ENCODE measurements at places on chromosomes 2 and 18.

- DNase-seq = no peak
Measured at GRCh38 chr2:188306271-188306670, 14.6 kb downstream of the GULP1 start.

- DNase-seq = no peak
Measured at GRCh38 chr18:9825571-9826073, 60.2 kb upstream of the TXNDC2 start.

DNA sequence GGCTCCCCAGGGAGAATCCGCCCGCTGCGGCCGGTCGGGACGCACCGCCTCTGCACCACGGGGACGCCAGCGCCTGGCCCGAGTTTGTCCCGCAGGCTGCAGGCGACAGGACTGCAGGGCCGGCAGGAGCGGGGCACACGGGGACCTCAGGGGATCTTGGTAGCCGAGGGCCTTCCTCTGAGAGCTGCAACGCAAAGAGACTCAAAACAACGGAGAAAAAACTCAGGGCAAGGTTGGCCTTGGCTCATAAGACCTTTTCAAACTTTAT lies 79.7 kb downstream of the ARHGEF4 start:
- no peak for DNase-seq

DNA sequence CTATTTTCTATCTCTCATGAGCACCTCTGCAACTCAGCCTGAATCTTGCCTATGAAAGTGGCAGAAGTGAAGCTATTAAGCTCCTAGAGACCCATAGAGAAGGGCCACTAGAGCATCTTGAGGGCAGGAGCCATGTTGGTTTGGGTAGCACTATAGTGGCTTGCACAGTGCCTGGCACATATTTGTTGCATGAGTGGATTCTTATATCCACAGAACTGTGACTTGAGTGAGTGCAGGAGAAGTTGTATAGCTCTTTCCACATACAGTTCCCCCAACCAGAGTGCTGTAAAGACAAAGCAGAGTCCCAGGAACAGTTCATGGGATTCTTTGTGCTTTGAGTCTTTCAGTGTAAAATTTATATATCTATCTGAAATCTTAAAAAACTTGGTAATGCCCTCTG lies 205.5 kb upstream of the FOSL2 start:
- no peak for DNase-seq

DNA sequence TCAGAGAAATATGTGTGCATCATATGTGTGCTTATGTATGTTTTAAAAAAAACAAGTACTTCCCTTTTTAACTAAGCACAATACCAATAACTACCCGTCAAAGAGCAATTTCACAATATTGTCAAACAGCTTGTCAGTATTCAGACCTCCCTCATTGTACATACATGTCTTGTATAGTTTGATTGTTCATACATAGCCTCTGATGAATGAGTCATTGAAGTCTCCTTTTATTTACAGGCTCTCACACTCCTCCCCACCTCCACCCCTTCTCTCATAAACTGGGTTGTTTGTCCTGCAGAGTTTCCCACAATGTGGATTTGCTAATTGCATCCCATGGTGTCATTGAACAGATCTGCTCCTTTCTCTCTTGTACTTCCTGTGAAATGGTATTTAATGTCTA lies 132.8 kb upstream of the L3MBTL4 start:
- no peak for DNase-seq

- no peak for DNase-seq
Measured at GRCh38 chr18:21047126-21047525, 64.5 kb downstream of the ROCK1 start.

- no peak for DNase-seq
Measured at GRCh38 chr2:63977904-63978303, 41.3 kb downstream of the VPS54 start.

GRCh38 chr2:98085649-98086048 lies 1.3 kb upstream of the VWA3B start:
- no peak for DNase-seq

DNA sequence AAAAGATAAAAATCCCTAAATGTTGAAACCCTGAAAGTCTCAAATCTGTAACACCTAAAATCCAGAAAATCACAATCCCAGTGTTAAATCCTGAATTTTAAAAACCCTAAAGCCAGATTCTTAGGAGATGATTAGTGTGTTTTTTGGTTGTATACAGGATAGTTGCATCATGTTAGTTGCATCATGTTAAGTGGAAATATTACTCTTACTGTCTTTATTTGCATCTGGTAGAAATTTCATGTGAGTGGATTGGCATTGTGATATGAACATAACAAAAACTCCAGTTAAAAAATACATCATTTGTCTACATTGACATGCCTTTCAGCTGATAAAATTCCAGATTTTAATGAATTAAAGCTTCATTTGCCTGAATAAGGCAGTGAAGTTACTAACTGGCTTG lies 683.1 kb upstream of the ACVR2A start:
- DNase-seq = no peak

DNA sequence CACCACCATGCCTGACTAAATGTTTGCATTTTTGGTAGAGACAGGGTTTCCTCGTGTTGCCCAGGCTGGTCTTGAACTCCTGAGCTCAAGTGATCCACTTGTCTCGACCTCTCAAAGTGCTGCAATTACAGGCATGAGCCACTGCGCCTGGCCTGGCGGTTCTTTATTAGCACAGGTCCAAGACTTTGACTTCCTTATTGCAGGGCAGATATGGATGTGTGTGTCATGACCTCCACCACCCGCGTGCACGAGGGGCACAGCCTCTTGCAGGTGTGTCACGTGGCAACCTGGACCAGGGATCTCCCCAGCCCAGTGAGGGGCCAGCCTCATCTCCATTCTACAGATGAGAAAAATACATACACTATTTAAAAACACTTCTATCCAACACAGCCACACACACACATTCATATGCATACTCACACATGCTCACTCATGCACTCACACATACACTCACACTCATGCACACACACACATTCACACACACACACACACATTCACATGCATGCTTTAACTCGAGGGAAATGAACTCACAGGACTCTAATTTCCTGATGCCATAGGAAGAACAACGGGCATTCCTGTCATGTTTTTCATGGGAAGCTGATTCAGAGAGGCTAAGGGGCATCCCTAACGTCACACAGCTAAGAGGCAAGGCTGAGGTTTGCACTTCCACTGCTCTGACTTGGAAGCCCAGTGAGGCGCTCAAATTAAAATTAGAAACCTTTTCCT lies 38.8 kb downstream of the RRM2 start:
- no peak for DNase-seq

DNA sequence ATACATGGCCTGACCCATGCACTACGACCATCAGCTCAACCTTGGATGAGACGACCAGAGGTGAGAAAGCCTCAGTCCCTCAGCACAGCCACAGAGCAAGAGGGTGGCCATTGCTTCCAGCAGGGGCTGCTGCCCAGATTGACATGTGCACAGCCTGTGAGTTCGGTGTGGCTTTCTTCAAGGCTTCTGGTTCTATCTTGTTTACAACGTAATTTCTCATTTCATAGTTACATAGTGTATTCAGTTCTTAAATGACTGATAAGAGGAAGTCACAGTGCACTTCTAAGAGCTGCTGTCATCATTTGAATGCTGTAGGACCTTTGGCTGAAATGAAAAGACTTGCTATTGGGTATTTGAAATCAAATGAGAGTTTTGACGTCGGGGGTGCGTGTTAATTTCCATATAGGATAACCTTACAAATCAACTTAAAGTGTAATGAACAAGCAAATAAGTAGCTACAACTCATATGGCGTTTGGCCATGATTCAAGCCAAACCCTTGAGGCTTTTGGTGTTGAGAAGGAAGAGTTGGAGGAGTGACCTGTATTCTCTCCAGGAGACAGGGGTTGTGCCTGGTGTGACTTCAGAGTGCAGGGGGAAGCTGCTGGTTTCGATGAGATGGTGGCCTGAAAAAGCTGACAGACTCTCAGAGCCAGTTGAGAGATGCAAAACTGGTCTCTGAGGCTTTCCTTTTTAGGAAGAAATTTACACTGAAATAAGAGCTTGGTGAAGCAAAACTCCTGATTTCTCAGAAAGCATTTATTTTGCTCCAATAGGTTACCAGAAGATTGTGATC lies 51.0 kb downstream of the TSHZ1 start:
- no peak for DNase-seq

DNA sequence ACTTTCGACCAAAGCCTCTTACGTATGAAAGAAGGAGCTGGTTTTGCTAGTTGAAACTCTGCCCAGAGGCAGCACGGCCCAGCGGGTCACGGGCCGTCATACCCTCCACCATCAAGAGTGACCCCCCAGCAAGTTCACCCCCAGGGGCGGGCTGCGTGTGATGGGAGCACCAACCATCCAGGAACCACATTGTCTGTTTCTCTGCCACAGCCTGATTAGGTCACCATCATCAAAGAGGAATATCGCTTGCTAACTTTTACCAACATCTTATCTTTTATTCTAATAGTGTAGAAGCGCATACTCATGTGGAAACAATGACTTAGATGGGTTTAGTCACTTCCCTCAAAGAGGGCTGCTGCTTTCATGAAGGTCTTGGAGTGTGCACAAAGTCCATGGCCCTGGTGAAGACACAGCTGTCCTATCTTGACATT lies 116.6 kb upstream of the SMIM21 start:
- DNase-seq = no peak

GRCh38 chr2:118309946-118310680 lies 221.8 kb downstream of the INSIG2 start:
- DNase-seq = no peak

DNA sequence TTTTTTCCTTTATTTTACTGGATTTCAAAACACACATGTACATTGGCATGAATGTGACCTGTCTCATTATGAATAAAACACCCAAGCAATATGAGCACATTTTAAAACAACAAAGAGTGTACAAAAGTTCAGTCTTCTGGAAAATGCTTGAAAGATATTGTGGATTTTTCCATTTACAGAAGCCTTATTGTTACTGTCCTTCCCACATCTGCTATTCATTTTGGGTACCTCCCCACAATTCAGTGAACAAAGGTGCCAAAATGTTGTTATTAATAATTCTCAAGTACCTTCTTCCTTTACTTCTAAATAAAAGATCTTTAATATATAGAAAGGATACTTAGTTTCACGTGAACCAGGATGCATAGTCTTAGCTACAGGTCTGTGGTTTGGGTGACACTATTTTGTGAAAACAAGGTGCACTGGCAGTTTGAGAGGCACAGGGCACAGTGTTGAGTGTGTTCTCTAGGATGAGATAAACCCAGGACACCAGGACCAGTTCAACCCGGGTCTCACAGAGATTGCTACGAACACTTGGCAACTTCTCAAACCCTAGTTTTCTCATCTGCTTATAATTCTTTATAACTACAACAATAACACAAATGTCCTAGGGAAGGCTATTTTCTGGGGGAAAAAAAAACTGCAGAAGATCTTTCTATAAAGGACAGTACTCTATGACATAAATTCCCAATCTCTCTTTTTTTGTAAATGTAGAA lies 84.5 kb upstream of the GALNT5 start:
- no peak for DNase-seq

DNA sequence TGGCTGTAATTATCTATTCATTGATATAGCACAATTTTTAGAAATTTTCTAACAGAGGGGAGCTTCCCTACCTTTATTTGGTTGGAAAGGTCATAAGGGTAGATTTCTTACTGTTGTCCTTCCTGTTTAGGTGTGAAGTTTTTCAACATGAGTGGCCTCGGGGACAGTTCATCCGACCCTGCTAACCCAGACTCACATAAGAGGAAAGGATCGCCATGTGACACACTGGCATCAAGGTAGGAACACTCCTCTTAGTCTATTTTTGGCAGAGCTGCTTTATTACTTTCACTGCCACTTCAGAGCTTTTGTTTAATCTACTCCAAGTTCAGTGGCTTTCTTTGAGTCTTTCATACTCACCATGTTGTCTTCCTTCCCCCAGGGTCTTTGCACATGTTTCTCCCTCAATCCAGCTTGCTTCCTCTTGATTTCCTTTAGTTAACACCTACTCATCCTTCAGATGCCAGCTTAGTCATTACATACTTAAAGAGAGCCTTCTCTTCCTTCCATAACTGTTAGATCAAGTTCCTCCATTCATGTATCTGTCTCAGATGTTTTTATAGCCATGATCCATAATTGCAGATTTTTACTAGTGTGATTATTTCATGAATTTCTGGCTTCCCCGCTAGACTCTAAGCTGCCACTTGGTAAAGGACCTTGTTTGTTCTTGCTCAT lies 134.5 kb downstream of the PTRHD1 start:
- DNase-seq = no peak

DNA sequence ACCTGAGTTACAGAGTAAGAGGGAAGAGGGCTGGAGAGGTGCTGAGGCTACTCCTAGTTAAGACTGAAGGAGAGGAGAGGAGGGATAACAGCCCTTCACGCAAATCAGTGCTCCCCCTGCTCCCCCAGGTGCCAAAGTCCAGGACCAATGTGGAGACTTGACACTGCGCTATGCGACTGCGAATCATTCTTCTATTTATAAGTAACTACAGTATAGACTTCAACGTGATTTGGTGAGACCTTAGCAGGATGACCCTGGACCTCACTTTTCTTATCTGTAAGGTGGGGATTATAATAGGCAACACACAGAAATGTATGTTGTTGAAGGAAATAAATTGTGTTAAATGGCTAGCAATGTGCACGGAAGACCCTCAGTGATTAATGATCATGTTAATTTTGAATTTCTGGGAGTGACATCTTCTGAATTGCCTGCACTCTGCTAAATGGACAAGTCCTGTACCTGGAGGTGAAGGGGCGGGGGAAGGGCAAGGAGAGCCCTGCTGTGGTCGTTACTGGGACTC lies 11.0 kb downstream of the EN1 start:
- DNase-seq = no peak

GRCh38 chr2:167127135-167127534 lies 238.9 kb downstream of the XIRP2 start:
- no peak for DNase-seq

- no peak for DNase-seq
Measured at GRCh38 chr2:33810046-33810835, 211.1 kb upstream of the FAM98A start.

GRCh38 chr2:68877079-68877772 lies 6.0 kb upstream of the BMP10 start:
- DNase-seq = no peak

DNA sequence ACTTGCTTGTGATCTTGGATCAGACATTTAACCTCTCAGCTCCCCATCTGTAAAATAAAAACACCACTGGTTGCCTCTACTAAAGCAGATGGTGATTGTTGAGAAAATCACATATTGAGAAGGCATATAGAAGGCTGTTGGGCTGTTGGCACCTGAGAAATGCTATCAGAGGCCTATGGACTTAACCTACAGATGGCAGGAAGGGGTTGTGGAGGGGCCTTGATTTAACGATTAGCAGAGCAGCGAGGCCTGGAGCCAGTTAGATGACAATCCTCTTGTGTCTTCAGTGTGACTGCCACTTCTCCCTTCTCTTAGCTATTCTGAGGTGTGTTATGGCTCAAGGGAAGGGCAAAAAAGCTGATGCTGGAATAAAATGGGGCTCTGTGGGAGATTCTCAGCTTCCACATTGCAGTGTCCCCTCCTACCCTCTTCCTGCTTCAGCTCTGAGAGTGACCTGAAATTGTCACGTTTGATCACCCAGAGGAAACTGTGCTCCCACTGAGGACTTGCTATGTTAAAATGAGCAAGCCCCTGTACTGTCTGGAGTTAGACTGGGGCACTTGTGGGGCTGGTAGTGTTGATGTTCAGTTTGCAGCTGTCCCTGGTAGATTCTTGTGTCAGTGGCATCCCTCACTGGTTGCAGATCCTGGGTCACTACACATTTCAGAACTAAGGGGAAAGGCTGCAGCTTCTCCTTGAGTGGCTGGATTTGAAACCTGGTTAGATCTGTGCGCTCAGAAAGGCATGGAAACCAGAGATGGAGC lies 31.5 kb downstream of the CXCR4 start:
- no peak for DNase-seq
